ENCODE measurements at places on chromosomes 4 and X.

GRCh38 chr4:98661371-98662054, 3.1 kb upstream of the TSPAN5 start:
- peak; percentile 35 for DNase-seq

- DNase-seq, result no peak
Measured at GRCh38 chrX:36898301-36898700, 109.9 kb upstream of the FAM47C start.

DNA sequence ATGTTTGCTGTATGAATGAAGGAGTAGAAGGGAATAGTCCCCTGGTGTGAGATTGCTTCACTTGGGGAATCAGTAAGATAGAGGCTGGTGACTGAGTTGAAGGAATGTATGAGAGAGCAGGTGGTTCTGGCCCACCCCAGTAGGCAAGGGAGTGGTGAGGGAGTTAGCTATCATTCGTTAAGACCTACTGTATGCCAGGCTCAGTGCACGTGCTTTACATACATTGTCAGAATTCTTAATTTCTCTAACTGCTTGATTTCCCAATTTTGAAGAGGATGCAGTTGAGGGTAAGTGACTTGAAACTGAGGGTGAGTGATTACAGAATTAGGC, 700 bp downstream of the VMA21 start:
- no peak for DNase-seq

GRCh38 chrX:140480765-140481164, 24.1 kb downstream of the SOX3 start:
- no peak for DNase-seq

DNA sequence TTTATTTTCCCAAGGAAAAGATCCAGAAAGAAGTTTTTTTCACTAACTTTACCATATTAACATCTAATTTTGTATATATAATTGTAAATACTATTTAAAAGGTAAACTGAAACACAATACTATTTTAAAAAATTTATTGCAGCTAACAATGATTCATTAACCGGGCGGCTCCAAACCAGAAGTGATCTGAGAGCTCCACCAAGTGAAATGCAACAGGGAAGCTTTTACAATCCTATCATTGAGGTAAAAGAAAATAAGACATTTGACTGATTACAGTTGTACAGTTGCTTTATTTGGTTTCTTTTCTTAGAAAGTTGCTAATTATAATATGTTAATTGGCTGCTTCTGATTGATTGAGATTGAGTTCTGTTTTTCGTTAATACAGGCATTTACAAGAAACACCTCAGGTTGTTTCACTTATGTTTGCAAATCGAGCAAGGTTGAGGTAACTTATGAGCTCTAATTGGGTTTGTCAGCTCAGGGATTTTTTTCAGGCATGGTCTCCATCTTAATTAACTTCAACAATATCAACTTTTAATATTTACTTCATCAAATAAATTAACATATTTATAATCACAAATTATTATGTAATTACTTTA, 220.2 kb upstream of the UGT8 start:
- DNase-seq, result no peak

GRCh38 chrX:18173494-18174180, 47.0 kb downstream of the BEND2 start:
- DNase-seq, result no peak

DNA sequence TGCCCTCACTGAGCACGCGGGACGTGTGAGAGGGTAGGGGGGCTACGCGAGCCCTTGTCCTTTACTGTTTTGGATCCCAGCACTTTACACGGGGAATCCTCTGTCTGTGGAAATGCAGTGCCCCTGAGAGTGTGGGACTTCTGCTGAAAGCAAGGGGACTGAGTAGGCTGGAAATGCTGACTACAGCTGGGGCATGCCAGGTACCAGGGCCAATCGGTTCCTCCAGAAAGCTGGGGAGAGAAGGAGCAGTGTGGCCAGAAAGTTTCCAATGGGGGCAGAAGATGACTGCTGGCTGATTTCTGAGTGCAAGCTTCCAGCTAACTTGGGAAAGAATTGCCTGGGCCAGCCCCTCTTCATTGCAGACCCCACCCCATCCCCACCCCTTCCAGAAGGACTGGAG, 1.5 kb downstream of the NHSL2 start:
- no peak for DNase-seq

Measured in CD4-positive, alpha-beta T cell treated with Interleukin-2 at 100 ng/mL for 4 hours (primary cell).